Neural crest cell (in vitro differentiated cells): ENCODE measurements at places on chromosomes 2 and 18. TPM values are rescaled to one million over a fixed set of nuclear protein-coding genes. Genes with fewer than 3 reads are reported as not detected.

CAVIN2 gene
- not detected in 2 replicates for total RNA-seq

DNA sequence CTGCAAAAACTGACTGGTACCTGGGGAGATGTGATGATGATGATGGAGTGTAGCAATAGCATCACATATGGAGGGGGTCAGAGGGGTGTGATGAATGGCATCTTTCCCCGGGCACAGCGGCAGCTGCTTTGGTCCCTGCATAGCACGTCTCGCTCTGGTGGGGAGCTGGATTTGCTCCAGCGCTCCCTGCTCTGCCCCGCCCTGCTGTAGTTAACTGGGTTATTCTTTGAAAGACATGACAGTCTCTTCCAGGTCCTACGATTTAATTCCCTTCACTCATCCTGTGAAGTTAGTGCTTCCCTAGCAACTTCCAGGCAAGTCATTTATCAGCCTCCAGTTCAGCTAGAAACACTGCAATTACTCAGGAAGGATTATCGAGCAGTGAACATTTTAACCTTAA lies 463.1 kb downstream of the TSN start:
- no peak for DNase-seq

KRTCAP3 gene
- total RNA-seq = 5.5 and 6.9 TPM in 2 replicates

PROKR1 gene
- total RNA-seq = 0.09 and 0.16 TPM in 2 replicates

GRCh38 chr2:184728411-184728810 lies 130.1 kb downstream of the ZNF804A start:
- DNase-seq = no peak

CNGA3 gene
- total RNA-seq = 0.72 and 0.84 TPM in 2 replicates
